Left forelimb (tissue), 1 donor: ENCODE measurements at places on chromosomes 11 and 22.

DNA sequence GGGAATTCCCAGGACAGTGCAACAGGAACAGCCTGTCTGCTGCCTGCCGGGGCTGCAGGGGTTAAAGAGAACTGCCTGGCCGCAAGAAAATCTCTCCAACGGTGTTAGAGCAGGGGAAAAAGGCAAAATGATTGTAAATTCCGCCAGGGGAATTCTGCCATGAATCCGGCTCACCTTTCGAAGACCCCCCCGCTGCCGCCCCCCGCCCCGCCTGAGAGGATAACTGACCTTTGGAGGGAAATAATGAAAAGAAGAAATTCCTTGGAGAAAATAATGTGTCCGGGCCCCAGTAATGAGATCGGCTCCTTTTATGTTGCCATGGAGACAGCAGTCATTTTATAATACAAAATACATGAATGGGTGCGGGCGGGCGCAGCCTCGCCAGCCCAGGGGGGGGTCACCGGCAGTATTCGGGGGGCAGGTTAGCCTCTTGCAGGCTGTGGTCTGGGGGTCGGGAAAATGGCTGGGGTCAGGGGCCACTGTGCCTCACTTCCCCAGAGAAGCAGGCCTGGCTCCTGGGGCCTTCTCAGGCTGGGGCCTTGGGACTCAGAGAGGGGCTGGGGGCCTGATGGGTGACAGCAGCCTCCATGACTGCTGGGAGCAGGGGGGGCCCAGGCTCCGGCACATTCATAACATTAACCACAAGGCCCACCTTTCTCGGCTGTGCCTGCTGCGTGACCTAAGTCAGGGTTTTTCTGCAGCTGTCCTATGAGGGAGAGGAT, 228.1 kb downstream of the MN1 start:
- DNase-seq, result no peak

- no peak for DNase-seq
Observed at GRCh38 chr11:92409956-92410355, 185.3 kb downstream of the FAT3 start.

DNA sequence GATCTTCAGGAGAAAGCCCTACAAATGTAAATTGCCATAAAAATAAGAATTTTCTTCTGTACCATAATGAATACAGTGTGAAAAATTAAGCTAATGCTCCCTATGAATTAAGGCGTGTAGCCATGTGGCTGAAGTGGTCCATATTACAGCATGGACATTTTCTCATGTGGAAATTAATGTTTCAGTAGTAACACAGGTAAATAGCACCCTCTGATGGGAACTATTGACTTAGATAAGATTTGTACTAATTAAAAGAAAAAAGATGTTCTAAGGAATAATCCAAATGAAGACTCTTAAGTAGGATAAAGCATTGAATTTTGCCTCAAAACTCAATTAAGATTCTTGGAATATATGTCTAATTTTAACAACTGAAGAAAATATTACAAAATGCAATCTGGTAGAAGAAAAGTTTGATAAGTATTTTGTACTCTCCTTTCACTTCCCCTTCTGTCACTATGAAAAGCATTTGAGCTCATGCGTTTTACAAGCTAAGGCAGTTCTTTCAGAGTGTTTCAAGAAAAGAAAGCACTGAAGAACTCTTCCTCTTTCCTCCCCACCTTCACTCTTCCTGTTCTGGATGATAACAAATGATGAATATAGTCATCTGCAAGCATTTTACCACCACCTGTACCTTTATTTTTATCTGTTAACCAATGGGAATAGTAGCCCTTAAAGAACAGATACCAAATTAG, 9.9 kb upstream of the OR8D2 start:
- no peak for DNase-seq

DNA sequence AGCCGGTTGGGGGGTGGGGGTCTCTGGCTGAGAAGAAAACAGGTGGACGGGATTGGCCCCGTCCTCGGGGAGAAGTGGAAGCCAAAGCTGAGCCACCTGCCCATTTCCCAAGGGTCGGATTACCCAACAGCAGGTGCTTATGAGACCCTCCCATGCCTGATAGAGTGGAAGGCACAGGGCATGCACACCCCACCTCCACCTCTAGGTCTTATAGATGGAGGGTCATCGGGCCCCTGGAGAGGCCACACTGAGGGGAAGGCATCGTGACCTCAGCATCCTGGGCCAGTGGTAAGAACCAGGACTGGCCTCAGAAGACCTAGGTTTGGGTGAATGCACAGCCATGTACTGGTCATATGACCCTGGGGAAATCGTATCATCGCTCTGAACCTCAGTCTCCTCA, 85.9 kb downstream of the BUD13 start:
- no peak for DNase-seq

DNA sequence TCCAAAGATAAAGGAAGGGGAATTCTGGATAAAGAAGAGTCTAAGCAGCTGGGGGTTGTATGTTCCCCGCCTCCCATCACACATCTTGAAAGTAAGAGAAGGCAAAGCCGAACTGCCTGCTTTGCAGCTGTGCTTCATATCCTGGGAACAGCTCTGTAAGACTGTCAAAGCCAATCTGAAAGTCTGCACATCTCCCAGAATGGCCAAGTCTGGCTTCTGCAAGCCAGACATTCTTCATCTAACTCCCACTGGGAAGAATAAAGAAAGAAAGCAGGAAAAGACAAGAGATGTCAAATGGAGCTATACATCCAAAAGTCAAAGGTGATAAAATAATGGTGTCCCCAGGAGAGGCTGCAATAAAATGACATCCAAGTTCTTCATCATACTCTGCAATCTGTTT, 15.4 kb downstream of the MORC2 start:
- no peak for DNase-seq

GRCh38 chr22:24003887-24004286, 1.4 kb downstream of the GSTT4 start:
- DNase-seq, result no peak

DNA sequence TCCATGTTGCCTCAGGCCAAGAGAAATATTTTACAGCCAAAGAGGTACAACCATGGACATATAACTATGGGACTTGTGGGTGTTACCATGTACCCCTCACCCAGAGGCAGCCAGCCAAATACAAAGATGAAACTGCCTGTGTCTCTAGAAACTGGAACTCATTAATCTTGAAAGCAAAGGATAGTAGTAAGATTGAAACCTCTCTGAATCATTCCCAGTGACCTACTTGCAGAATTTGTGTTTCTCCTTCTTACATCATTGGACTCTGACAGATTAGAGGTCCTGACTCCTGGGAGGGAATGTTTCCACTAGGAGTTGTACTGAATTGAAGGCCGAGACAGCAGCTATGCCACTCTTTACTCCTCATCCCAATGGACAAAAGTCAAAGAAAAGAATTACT, 257.4 kb upstream of the UBASH3B start:
- DNase-seq, result no peak

DNA sequence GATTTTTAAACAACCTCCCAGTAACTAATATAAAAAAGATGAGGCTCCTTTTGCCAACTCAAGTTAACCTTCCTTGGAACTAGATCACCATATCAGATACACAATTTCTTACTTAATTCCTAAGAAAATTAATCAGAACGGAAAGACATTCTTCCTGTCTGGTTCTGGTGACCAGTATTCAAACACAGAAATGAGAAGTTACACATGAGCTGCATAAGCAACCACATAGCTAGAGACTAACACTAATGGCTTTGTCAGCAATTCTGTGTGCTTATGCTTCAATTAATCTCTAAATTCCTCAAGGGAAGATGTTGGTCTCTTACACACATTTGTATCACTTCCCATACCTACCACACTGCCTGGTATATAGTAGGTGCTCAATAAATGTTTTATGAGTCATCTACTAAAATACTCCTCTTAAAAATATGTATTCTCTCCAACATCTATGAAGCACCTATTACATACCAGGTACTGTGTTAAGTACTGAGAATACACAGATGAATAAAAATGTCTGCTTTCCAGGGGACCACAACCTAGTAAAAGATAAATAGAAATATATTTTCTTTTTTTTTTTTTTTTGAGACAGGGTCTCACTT, 54.5 kb downstream of the GAB2 start:
- no peak for DNase-seq

DNA sequence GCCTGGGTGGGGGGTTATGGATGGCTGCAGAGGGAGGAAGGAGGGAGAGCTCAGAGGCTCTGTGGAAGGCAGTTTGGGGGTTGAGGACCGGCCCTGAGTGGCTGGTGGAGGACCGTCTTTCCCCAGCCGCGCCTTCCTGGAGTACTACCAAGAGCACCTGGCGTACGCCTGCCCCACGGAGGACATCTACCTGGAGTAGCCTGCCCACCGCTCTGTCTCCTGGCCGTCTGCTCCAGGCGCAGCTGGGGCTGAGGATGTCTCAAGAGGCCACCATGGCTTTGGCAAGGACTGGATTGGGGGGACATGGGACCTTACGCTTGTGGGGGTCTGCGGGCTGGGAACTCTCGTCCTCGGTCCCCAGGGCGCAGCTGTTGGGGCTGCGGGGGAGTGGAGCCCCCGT, 10.0 kb downstream of the MAPK8IP2 start:
- no peak for DNase-seq
